ENCODE measurements at places on chromosomes 12 and 14. TPM values are rescaled to one million over a fixed set of nuclear protein-coding genes. Genes with fewer than 3 reads are reported as not detected.

CABP1 gene
- total RNA-seq: not detected

KRT74 gene
- not detected for total RNA-seq

- peak overlapping the region; percentile 89 for H3K27ac ChIP-seq
- no peaks in the 10 kb centered on the region for H3K27me3 ChIP-seq
- H3K4me3 ChIP-seq: peak overlapping the region; percentile 42
- H3K36me3 ChIP-seq: peaks cover 5% of the 10 kb centered on the region
- DNase-seq: no peak
- H3K4me1 ChIP-seq: peaks cover 69% of the 10 kb centered on the region
Observed at GRCh38 chr14:38070061-38070588, 137.6 kb upstream of the SSTR1 start.

GRCh38 chr12:49744363-49744885 is 3.1 kb downstream of the TMBIM6 start:
- peak overlapping the region; percentile 94 for H3K27ac ChIP-seq
- peaks cover 54% of the 10 kb centered on the region for H3K4me1 ChIP-seq
- H3K27me3 ChIP-seq: no peaks in the 10 kb centered on the region

GRCh38 chr14:65095633-65096205 is 6.6 kb downstream of the MAX start:
- no peaks in the 10 kb centered on the region for H3K27me3 ChIP-seq
- H3K4me3 ChIP-seq: peak overlapping the region; percentile 60
- no peak for DNase-seq
- peak overlapping the region; percentile 97 for H3K27ac ChIP-seq

DNA sequence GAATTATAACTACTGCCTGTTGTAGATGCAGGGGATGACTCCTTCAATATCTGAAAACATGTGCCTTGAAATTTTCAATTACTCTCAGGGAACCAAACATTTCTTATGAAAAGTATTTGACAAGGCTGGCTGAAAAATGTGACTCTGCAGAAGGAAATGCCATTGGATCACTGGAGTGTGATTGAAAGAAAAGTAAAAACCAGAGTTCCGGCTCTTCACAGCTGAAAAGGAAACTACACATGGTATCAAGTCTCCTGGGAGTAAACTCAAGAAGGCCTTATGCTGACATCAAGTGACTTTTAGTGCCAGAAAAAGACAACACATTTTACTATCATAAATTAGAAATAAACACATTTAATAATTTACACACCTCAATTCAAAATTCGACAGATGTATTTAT is 693.0 kb downstream of the LRFN5 start:
- H3K36me3 ChIP-seq: peaks cover 6% of the 10 kb centered on the region
- no peak for DNase-seq
- no peaks in the 10 kb centered on the region for H3K27me3 ChIP-seq
- no peaks in the 10 kb centered on the region for H3K4me1 ChIP-seq
- H3K4me3 ChIP-seq: no peak overlapping the region

GRCh38 chr14:104054222-104054905 is 31.1 kb upstream of the ASPG start:
- no peaks in the 10 kb centered on the region for H3K36me3 ChIP-seq
- H3K27ac ChIP-seq: no peak overlapping the region
- H3K4me1 ChIP-seq: no peaks in the 10 kb centered on the region
- H3K27me3 ChIP-seq: peaks cover 16% of the 10 kb centered on the region

DNA sequence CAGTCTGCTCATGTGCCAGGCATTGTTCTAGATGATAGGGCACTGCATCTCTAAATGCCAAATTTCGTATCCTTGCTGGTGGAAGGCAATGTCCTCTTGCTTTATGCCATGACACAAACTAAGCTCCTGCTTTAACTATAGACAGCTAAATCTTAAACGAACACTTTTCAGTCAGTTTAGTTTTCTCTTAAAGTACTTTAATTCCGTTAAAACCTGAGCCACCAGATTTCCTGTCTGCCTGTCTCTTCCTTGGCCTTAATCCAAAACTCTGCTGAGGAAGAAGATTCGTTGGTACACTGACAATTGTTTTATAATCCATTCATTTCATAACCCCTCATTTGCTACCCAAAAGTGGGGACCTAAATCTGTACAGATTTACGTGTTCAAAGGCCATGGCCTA is 194.4 kb upstream of the BCL2L14 start:
- no peak for DNase-seq
- peaks cover 12% of the 10 kb centered on the region for H3K36me3 ChIP-seq
- H3K27me3 ChIP-seq: no peaks in the 10 kb centered on the region
- H3K4me3 ChIP-seq: no peak overlapping the region
- H3K27ac ChIP-seq: peak overlapping the region; percentile 49

GRCh38 chr14:41824441-41824840 is 217.8 kb downstream of the LRFN5 start:
- no peaks in the 10 kb centered on the region for H3K27me3 ChIP-seq
- no peak overlapping the region for H3K4me3 ChIP-seq
- no peak for DNase-seq
- peaks cover 6% of the 10 kb centered on the region for H3K36me3 ChIP-seq
- no peaks in the 10 kb centered on the region for H3K4me1 ChIP-seq
